ENCODE measurements at places on chromosomes 2 and 18.
A peak's percentile ranks its signal among the peaks of the same experiment; 100 is the strongest.

- no peak for DNase-seq
These were observed 235.0 kb downstream of the SETBP1 start for GRCh38 chr18:44915661-44916060.

GRCh38 chr2:160582490-160583145 lies 89.0 kb upstream of the RBMS1 start:
- no peak for DNase-seq

- no peak for DNase-seq
These were observed 103.7 kb downstream of the NCK2 start for GRCh38 chr2:105848367-105848766.

DNA sequence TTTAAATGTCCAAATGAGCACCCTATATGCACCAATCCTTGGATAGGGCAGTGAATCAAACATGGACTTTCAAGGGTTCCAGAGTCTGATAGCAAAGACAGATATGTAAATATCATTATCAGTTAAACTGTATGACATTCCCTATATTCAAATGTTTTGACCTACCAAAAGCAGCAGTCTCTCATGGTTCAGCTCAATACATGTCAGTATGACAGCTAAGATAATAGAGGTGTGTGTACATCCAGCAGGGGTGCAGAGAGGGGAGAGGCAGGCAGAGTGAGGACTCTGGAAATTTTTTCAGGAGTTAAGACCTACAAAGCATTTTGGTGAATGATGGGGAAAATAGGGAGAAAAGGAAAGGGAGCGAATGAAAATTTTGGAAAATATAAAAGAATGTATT lies 106.3 kb downstream of the MYO3B start:
- DNase-seq: no peak

DNA sequence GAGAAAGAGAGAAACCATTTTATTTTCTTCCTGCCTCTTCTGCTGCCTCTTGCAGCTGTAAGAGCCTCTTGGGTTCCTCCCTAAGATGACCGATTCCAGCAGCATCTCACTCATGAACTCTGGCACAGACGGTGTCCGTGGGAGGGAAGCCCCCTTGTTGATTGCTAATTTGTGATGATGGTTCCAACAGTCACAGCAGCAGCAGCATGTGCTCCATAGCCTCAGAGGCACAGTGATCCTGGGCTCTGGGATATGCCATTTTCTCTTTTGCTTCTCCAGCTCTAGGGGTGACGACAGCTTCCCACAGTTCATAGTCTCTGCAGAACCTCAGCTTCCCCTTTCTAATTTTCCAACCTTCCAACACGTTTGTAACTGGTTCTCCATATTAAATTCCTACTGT lies 324.2 kb upstream of the HS6ST1 start:
- DNase-seq: no peak

GRCh38 chr2:232870766-232871371 lies 805 bp downstream of the SNORC start:
- no peak for DNase-seq

GRCh38 chr2:170505631-170506275 lies 209.4 kb upstream of the SP5 start:
- DNase-seq: no peak

DNA sequence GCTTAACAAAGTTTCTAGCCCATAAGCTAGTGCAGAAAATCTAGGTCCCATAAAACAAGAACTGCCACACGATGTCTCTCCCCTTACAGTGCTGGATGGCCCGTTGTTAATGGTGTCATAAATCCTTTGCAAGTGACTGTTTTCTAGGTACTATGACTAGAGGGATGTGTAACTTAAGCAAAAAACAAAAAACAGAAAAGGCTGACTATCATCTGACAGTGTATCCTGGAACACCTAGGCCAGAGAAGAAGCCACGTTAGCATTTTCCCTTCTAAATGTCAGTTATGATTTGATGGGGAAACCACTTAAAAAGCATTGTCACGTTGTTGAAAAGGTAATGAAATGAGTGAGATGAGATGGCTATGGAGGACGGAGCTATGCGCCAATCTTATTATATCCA lies 2.4 kb downstream of the CASP8 start:
- no peak for DNase-seq

DNA sequence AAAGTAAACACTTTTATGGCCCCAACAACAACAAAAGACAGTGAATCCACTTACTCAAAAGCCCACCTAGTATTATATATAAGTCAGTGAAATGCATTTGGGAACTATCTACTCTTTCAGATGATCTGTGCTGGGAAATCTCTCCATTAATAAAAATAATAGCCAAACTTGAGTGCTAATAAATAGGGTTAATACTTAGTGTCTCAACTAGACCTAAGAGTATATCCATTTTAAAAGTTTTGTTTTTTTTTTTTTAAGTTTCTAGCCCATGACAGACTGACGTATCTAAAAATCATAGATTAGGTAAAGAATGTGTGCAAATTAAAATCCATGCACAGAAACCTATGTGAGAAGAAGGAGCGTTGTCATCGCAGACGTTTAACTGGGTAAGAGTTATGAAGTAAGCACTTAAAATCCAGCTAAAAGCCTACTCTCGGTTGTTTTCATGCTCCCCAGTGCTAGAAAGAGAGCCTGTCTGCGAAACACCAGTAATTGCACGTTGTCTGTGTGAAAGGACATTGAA lies 83.4 kb upstream of the PELI1 start:
- DNase-seq: no peak

DNA sequence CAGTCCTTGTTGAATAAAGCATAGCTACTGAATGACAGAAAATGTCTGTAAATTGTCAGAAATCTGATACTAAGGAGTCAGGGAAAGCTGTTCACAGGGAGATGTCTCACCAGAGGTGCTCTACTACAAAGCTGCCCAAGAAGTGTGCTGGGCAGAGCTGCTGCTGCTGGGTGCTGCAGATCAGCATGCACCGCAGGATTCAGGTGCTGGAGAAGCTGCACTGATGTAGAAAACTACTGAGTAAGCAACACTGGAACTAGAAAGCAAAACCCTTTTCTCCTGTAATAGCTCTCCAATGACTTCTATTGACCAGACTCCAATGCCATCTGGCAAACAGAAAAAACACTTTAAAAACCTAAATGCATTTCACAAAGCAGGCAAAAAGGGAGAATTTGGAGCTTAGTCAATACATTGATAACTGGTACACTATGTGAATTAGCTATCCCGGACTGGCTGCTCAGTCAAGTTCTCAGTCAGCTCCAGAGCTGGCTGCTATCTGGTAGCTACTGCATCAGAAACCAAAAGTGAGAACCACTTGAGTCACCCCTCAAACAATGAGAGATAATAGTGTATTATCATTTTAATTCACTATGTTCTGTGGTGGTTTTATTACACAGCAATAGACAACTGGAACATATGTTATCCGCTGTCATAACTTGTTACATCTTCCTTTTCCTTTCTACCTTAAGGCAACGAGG lies 493.1 kb downstream of the CPS1 start:
- no peak for DNase-seq

DNA sequence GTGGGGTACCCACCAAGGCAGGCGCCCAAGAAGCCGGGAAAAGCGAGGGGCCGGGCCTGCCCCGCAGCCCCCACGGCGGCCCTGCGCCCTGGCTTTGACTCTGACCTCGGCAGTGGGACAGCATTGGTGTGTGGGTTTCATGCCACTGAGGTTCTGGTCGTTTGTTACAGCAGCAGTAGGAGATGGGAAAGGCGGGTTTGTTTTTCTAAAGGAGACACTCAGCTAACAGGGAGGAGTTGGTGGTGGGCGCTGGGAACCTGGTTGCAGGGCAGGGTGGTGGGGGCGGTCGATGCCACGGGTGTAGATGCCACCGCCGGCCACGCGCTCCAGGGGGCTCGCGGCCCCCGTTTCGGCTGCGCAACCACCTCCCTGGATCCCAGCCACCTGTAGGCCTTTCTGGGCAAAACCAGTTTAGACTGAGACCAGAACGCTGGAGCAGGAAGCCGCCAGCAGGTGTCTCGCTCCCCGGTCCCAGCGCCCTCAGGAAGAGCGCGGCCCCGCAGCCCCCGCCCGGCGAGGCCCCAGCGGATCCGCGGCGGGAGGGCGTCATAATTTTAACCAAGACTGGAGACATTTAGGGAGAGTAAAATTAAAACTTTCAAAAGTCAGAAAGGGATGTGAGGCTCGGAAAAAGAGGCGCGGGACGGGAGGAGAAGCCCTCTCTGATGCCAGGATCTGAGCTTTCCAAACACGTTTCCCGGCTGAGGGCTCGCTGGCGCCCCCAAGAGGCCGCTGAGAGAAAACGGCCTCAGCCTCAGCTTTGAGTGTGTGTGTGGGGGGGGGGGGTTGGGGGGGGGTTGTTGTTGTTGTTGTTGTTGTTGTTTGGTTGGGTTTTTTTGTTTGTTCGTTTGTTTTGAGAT lies 17.4 kb downstream of the CIDEA start:
- DNase-seq: peak; percentile 79

- no peak for DNase-seq
These were observed 24.5 kb downstream of the MC2R start for GRCh38 chr18:13890761-13891361.

DNA sequence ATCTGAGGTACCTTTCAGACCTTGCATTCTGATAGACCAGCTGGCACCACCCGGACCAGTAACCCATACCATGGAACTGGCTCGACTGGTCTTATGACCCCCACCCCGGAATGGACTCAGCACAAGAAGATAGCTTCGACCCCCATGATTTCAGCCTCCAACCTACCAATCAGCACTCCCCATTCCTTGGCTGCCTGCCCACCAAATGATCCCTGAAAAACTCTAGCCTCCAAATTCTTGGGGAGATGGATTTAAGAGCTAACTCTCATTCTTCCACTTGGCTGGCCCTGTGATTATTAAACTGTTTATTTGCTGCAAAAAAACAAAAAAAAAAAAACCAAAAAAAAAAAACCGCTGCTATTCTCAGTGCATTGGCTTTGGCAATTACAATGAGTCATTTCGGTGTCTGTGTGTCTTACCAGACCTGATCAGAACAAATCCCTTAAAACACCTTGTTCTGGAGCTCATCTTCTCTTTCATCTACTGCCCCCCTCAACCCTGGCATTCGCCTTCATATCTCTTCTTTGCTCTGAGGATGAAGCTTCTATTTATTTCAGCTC lies 60.1 kb upstream of the KIF5C start:
- DNase-seq: no peak

GRCh38 chr2:9637330-9637729 lies 6.5 kb upstream of the YWHAQ start:
- peak; percentile 97 for DNase-seq

- peak; percentile 33 for DNase-seq
These were observed 786 bp downstream of the TET3 start for GRCh38 chr2:73985308-73986084.

- DNase-seq: no peak
These were observed 60.3 kb downstream of the EIPR1 start for GRCh38 chr2:3317277-3317685.

DNA sequence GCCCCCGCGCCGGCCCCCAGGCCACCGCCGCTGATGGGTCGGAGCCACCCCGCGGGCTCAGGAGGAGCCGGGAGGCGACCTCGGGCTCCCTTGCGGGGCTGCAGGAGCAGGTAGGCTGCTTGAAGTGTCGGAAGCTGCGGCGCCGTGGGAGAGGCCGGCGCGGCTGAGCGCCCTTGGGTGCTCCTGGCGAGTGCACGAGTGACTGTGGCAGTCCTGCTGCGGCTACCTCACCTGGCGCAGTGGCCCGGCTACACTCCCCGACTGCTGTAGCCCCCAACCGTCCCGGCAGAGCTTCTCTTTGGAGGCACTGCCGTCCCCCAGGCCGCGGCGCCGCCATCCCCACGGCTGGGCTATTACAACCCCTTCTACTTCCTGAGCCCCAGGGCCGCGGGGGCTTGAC lies 10.0 kb upstream of the LYPD6 start:
- DNase-seq: no peak

GRCh38 chr18:37958499-37958898 lies 392.9 kb upstream of the CELF4 start:
- DNase-seq: peak; percentile 1

GRCh38 chr2:26136451-26136850 lies 36.4 kb upstream of the GAREM2 start:
- no peak for DNase-seq

- DNase-seq: peak; percentile 97
These were observed at the start of gene RRM2 for GRCh38 chr2:10122500-10123280. Gene RRM2, plus strand, starts transcription at chr2:10122739. Its CDS starts 60 bp downstream, at chr2:10122799.

Measured in SW480 (cell line).